Erythroblast (primary cell): ENCODE measurements at places on chromosomes 3 and 15.
A peak's percentile ranks its signal among the peaks of the same experiment; 100 is the strongest.

GRCh38 chr3:104316118-104316517 lies 1050.6 kb upstream of the ALCAM start:
- DNase-seq, result no peak

- DNase-seq, result no peak
Observed at GRCh38 chr3:133600572-133601081, 27.1 kb downstream of the CDV3 start.

DNA sequence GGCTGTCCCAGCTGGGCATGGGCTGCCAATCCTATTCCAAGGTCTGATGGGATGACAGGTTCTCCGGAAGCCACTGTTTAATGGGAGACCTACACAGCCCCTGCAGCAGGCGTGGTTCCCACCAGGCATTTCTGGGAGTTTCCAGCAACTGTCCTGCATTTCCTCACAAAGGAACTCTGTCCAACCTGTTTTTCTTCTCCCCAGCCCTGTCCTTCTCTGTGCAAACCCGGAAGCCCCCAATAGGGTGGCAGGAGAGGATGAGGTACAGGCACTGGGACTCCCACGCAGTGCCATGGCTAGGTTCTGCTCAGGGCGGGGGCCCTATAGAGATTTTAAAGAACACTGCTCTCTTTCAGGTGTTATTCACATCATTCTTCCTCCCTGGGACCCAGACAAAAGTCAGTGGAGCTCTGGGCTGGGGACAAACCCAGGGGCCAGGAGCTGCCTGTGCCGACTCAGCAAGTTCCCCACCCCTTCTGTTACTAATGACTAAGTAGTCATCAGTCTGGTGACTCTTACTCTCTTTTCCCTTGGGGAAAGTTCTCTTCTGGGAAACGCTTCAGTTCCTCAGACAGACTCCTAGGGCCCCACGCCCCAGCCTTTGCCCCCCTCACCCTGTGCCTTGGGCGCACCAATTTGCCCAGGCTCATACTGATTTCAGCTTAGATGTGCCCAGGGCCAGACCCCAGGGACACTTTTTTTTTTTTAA lies 97.7 kb downstream of the CD47 start:
- DNase-seq, result no peak

DNA sequence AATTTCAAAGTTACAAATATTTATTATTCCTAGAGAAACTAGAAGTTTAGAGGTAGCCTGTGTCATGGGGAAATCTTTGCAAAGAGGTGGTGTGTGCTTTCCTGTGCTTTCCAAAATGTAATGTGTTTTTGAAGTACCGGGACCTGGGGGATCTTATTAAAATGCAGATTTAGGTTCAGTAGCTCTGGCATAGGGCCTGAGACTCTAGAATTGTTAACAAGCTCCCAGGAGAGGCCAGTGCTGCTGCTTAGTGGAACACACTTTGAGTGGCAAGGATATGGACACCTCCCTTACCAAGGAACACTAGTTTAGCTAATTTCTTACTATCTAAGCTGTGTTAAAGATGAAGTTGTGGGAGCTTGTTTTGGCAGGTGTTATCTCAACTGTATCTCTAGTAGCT lies 428.9 kb downstream of the VGLL3 start:
- no peak for DNase-seq

DNA sequence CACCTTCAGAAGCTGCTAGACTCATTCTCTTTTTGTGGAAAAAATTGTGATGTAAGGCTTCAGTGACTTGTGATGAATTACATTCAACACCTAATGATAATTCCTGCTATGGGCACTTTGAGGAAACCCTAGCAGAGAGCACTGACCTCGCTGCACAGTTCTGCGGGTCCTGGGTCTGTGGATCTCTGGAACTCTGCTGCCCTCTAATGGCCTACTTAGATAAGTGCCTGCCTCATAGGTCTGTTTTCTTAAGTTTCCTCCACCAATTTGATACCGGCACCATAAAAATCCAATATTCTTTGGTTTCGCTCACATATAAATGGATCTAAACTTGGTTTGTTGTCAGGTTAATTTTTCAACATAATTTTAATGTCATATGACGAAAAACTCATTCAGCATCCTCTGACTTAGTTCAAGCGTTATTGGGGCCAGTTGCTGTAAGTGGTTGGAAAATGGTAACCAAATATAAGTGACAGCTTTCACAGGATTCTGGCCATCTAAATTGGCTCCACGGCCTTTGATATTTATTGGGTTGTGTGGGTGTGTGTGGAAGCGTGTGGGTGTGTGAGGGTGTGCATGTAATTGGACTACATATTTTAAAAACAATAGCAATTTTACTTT lies 10.4 kb downstream of the SLITRK3 start:
- peak; percentile 42 for DNase-seq

GRCh38 chr3:74845081-74845480 lies 230.6 kb upstream of the CNTN3 start:
- DNase-seq, result no peak

GRCh38 chr15:94381384-94381783 lies 150.0 kb downstream of the MCTP2 start:
- no peak for DNase-seq

GRCh38 chr3:51388286-51389029 lies 2.6 kb upstream of the RBM15B start:
- peak; percentile 26 for DNase-seq

DNA sequence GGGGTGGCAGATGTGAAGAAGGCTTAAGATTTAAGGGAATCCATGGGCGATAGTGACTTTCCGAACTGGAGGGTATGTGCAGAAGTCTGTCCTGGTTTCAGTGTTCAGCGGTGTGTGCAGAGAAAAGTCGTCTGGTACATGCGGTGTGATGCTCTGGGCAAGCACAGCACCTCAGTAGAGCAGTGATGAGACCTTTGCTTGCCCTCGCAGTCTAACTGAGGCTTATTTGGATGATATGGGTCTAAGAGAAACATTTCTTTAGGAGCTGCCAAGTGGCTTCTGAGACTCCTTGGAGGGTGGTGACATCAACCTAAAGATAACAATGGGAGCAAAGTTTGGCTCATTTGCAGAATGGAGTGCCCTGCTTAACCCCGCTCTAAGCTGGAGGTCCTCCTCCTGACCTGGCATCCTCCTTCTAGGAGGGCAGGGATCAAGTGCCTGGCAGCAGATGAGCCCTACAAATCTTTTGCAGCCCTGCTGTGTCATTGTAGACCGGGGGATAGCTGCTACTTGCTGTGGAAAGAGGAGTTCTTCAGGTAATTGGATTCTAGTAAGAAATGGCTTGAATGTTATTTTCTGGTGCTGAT lies 228.1 kb upstream of the AZI2 start:
- DNase-seq, result no peak

- no peak for DNase-seq
Observed at GRCh38 chr15:32941823-32942222, 224.0 kb downstream of the GREM1 start.

DNA sequence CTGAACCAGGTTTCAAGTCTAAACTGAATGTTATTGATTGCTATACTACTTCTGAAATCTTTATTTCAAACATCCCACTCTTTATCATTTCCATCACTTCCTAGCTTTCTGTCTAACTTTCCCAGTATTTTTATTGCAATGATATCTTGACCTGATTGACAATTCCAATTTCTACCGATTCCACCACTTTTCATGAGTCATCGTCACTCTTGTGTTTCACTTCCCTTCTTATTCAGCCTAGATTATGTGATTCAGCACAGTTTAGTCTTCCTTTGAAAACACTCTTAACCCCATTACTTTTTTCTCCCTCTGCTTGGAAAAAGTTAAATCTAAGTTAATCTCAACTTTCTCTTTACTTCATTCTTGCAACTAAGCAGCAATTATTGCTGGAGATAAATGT lies 62.6 kb downstream of the SLC7A14 start:
- DNase-seq, result no peak

DNA sequence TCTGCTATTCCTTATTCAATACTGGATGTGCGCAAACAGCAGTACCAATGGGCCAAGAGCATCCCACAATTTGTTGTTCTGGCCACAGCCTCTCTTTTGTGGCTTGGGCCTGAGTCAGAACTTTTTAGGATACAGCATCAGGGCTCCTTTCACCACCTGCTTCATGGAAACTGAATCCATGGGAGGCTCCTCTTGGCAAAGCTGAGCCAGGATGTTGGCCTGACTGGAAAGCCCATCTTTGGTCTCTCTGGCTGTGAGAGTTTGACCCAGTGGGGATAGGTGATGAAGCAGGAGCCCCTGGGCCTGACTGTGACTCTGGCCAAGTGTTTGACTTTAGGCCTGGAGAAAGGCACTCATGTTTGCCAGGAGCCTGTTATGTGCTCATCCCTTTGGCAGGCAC lies 27.6 kb downstream of the IL16 start:
- no peak for DNase-seq
